CD4-positive, alpha-beta T cell treated with Interleukin-15 for 4 hours (primary cell): ENCODE measurements at places on chromosomes 16 and 17.

DNA sequence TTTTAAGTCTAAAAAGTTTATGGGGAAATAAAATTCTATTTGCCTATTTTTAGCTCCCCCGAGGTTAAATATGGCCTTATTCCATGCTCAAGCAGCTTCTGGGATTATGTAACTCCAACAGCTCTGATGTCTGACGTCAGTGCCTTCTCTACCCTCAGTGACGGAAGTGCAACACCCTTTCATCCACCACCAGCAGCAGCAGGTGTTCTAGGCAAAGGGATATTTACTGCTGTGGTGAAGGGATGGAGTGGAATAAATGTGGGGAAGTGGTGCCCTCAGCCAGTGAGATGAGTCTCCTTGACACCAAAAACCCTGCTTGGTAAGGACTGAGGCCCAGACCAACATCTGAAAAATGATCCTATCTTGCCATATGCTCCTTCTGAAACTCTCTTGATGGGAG, 247.4 kb downstream of the SHISA9 start:
- DNase-seq, result no peak

- DNase-seq, result peak; percentile 78
Observed at GRCh38 chr17:48439875-48440505, 10.0 kb upstream of the SKAP1 start.

DNA sequence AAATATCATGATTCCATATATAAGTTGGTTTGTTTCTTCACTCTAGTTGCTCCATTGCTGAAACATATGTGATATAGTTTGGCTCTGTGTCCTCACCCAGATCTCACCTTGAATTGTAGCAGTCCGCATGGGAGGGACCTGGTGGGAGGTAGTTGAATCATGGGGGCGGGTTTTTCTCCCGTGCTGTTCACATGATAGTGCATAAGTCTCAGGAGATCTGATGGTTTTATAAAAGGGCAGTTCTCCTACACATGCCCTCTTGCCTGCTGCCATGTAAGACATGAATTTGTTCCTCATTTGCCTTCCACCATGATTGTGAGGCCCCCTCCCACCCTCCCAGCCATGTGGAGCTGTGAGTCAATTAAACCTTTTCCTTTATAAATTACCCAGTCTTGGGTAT, 915.5 kb downstream of the KCNJ2 start:
- DNase-seq, result no peak

DNA sequence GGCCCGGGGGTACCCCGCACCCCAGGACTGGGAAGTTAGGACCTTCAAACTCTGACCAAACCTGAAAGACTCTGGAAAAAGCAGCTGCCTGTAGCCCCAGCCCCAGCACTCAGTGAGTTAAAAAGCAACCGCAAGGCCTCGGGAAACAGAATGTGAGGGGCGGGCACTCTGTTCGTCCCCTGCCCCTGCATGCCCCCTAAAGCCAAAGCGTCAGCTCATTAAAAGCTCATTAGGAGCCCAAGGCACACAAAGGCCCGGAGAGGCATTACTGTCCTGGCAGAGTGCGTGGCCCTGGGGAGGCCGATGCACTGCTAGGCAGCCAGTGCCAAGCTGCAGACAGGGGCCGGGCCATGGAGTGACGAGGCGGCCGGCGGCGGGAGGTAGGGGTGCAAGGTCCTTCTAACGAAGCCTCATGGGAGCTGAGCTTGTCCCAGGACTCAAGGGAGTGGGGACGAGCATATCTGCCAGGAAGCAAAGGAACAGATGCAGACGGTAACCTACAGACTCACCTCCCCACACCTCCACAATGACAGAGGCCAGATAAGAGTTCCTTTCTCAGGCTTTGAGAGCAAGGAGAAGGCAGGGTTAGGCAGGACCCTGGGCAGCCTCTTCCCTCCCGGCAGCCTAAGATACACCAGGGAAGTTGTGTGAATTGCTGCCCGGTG, 116.8 kb downstream of the ENGASE start:
- DNase-seq, result no peak

- DNase-seq, result no peak
Observed at GRCh38 chr16:52501746-52502145, 45.2 kb downstream of the TOX3 start.

DNA sequence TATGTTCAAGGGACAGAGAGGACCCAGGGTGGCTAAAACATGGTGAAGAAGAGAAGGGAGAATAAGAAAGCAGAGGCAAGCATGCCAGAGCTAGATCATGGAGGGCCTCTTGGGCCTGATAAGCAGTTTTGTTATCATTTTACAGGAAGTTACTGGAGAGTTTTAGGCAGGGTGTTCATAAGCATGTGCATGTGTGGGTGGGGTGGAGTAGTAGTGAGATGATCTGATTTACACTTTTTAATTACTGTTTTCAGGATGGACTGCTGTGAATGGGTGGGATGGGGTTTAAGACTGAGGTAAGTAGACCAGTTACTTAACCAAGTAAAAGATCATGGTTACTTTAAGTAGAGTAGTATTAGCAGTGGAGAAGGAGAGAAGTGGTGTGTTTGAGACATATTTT, 173.6 kb downstream of the PHKB start:
- no peak for DNase-seq

DNA sequence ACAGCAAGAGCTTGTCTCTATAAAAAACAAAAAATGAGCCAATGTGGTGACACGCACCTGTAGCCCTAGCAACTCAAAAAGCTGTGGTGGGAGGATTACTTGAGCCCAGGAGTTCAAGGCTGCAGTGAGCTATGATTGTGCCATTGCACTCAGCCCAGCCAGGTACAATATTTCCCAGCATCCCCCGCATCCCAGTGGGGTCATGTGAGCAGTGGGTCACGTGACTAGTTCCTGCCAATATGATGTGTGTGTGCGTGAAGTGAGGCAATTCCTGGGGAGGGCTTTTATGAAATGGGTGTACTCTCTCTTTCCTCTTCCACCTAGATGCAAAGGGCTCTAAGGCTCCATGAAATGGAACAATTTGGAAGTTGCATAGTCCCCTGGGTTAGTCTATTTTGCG, 81.3 kb downstream of the GSG1L start:
- no peak for DNase-seq
